GM12892 (cell line): ENCODE measurements at places on chromosomes 4 and X.

DNA sequence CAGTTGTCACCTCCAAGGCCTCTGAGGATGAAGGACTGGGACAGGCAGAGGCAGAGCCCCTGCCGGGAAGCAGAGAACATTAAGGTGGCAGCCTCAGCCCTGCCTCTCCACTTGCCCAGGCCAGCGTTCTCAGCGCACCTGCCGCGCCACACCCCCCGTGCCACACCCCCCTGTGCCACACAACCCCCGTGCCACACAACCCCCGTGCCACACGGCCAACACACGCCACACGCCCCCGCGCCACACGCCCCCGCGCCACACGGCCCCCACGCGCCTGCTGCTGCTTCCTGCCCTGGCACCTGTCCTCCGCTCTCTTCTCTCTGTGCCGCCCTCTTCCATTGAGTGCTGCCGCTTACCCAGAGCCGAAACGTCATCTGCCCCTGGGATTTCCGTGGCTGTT, 58.0 kb upstream of the ZFP42 start:
- DNase-seq = no peak

- no peak for DNase-seq
Observed at GRCh38 chrX:38657562-38657961, 96.2 kb downstream of the TSPAN7 start.

GRCh38 chr4:160265836-160266235, 1163.0 kb downstream of the RAPGEF2 start:
- no peak for DNase-seq

GRCh38 chr4:81550388-81550859, 78.7 kb upstream of the RASGEF1B start:
- no peak for DNase-seq

- DNase-seq = no peak
Observed at GRCh38 chr4:65646136-65646535, 24.2 kb downstream of the EPHA5 start.

- no peak for DNase-seq
Observed at GRCh38 chrX:136431625-136432024, 56.1 kb upstream of the BRS3 start.

DNA sequence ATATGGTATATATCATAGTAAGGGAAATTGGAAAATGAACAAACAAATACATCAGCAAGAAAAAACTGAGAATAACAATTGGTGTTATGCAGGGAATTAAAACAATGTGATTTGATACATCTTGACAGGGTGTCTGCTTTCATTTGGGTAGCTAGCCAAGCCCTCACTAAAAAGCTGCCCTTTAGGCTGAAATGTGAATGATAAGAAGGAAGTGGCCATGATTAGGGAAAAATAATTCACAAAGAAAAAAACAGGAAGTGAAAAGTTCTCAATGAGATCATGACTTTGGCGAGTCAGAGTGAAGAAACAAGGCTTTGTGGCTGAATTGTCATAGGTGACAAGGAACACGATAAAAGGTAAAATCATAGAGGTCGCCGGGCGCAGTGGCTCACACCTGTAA, 675.8 kb upstream of the SLIT2 start:
- DNase-seq = no peak

- DNase-seq = no peak
Observed at GRCh38 chr4:73803213-73803612, 33.3 kb upstream of the CXCL6 start.

DNA sequence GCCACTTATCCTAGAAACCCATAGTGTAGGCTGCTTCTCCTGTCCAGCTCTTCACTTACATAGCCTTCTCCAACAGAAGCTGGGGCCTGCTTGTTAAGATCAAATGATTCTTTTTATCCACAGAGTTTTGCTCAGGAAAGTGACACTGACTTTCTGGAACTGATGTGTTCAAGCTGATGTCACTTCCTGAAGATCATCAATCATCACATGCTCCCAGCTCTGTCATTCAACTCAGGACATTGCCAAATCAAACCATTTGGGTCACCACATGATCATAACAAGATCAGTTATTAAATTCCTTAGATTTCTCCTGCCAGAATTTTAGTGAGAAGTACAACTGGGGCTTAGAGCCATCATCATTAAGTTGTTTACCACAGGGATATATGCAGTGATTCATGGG, 39.4 kb downstream of the GLRA3 start:
- DNase-seq = no peak

DNA sequence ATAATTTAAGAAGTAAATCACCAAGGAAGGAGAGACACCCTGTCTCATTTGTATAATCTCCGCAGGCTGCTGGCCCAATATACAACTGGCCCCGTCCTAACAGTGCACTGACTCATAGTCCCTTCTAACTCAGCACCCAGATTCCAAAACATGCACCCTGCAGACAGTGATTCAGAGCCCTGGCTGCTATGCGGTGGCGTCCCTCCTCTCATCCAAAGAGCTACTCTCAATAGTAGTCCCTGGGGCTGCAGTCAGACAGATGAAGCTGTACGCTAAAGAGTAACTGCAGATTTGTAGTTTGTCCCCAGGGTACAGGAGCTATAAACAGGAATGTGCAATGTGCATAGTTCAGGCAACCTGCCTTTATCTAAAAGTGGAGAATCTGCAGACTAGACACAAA, 23.0 kb downstream of the GABRA3 start:
- no peak for DNase-seq

DNA sequence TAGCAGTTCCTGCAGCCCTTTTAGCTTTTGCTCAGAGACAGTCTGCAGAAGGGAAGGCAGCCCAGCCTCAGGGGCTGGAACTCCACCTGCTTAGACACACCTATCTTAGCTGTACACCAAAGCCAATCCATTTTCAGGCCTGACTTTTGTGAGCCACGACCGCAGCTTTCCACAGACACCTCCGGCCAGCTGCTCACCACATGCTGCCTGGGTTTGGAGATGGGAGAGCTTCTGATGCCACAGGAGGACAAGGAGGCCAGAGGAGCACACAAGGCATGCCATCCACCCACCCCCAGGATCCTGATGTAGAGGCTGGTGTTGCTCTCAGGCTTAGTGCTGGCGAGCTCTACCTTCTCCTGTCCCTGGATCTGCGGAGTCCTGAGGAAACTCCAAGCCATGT, 141.8 kb upstream of the NALF2 start:
- DNase-seq = no peak
